ENCODE measurements at places on chromosomes 12 and 14.
A peak's percentile ranks its signal among the peaks of the same experiment; 100 is the strongest.

DNA sequence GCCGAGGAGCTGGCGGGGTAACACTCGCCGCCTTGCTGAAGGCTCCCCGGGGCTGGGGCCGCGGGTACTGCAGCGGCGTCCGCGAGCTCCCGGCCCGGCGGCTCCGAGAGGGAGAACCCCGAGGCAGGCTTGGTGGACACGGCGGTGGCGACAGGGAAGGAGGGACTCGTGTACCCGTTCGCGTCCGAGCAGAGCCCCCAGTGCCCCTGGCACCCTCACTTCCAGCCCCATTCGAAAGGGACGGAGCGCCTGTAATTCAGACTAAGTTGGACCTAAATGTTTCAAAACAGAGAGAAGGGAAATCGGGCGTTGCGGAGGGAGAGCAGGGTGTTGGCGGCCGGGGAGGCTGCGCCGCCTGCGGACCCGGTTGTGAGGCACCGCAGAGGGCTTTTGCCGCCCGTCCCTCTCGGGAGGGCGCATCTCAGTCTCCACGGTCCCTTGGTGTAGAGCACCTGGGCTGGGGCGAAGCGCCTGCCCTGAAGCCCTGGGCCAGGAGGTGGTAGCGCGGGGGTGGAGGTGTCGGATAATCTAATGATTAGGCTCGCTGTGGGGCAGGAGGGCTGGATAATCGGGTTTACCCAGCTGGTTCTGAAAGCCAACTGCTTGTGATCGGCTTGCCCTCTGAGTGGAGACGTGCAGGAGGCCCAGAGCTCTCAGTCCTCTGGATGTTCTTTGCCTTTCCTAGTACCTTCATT, 771 bp downstream of the DAAM1 start:
- peak; percentile 37 for DNase-seq

DNA sequence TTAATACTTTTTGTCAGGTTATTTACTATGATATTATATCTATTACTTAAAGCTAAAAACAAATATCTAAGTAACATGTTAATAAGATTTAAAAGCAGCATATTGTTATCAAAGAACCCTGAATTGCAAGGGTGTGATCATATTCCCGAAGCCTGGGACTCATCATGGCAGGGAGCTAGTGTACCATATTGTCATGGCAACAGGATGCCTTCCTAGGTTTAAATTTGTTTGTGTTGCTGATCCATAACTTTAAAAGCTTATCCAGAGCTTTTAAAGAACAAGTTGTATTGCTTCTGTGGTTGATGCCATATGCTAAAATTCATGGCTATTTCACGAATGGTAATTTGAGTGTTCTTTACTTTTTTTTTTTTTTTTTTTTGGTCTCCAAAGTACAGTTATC, 500.5 kb downstream of the NAV3 start:
- no peak for DNase-seq

DNA sequence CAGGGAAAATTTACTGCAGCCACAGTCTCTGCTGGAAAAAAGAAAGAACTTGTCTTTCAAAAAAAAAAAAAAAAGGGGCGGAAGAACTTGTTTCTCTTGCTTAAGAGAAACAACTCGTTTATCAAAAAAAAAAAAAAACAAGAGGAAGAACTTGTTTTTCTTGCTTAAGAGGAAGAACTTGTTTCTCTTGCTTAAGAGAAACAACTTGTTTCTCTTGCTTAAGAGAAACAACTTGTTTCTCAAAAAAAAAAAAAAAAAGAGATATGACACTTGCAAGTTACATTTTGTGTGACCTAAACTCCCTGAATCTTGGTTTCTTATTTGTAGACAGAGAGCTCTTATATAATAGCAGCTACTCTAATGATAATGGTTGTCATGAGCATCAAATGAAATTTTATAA, 44.7 kb upstream of the USP15 start:
- DNase-seq, result no peak

DNA sequence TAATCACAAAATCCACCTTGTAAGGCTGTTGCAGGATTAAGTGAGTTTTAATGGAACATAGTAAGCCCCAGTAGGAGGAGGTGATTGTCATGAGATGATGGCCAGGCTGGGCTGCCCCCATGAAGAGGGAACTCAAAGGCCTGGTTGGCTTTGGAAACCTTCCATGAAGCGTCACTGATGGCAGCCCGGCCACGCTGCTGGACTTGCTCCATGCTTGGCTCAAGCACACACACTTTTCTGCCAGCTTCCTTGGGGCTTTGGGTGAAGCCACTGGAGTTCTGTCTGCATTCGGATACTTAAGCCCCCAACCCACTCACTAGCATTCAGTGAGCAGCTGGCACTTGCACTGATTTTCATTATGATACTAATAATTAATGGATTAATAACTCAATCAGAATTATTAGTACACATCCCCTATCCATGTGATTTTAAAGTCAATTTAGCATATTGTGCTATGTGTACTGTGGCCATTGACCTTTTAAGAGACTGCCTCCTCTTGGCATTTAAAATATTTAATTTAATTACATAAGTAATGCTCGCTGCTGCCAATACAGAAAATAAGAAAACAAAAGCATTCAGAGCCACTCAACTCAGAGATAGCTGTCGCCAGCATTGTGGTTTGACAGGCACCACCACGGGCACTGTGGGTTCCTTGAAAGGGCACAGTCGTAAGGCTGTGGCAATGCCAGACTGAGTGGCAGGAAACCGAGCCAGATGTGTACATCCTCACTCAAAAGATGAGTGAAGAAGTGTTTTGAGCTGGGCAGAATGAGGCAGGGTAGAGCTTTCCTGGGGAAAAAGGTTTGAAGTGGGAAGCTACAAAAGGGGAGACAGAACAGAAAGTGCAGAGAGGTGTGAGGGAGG, 15.9 kb downstream of the KRT85 start:
- DNase-seq, result no peak

GRCh38 chr12:53212931-53213330, 5.9 kb upstream of the ITGB7 start:
- no peak for DNase-seq

DNA sequence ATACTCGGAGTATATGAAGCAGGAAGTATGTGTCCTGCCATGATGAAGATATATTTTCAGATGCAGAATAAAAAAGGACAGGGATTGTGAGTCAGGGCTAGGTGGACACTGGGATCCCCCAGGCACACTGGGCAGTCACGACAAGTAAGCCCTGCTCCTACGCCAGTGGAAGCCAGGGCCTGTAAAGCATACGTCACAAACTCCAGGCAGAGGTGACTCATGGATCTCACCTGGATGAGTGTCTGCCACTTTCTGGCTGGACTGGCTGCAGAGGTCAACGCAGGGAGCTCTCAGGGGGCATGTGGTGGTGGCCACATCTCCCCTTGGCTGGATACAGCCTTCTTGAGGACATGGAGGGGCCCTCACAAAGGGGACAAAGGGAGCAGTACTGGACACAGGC, 262.3 kb downstream of the GLT1D1 start:
- no peak for DNase-seq

DNA sequence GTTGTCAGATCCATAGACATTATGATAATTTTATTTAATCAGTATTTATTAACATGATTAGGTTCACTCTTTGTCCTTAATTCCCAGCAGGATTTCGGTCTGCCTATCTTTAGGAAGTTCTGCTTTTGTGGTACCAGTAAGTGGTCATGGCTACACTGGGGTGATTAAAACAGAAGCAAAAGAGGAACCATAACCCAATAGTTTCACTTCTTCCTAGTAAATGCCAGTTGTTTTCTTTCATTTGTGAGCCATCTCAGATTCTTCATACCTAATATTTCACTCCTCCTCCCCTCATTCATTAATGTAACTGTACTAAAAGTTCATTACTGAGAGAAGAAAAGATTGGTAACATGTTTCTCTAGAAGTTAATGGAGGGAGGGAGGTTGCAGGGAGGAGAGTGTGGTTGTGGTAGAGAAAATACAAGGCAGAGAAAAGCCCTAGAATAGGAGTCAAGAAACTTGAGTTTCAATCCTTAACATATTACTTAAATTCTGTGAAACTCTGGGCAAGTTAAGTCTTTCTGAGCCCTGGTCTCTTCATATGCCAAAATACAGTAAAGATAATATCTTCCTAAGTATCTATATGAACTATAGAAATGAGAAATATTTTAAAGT, 101.2 kb downstream of the PEBP1 start:
- no peak for DNase-seq

- no peak for DNase-seq
These were observed 193.3 kb upstream of the SYT1 start for GRCh38 chr12:78671295-78671694.

DNA sequence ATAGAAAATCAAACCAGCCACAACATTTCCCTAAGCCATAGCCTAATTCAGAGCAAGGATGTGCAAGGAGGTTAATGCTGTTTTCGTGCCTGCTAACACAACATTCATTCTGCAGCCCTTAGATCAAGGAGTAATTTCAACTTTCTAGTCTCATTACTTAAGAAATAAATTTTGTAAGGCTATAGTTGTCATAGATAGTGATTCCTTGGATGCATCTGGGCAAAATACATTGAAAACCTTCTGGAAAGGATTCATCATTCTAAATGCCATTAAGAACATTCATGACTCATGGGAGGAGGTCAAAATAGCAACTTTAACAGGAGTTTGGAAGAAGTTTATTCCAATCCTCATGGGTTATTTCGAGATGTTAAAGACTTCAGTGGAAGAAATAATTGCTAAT, 283.2 kb downstream of the RPAP3 start:
- DNase-seq, result no peak

DNA sequence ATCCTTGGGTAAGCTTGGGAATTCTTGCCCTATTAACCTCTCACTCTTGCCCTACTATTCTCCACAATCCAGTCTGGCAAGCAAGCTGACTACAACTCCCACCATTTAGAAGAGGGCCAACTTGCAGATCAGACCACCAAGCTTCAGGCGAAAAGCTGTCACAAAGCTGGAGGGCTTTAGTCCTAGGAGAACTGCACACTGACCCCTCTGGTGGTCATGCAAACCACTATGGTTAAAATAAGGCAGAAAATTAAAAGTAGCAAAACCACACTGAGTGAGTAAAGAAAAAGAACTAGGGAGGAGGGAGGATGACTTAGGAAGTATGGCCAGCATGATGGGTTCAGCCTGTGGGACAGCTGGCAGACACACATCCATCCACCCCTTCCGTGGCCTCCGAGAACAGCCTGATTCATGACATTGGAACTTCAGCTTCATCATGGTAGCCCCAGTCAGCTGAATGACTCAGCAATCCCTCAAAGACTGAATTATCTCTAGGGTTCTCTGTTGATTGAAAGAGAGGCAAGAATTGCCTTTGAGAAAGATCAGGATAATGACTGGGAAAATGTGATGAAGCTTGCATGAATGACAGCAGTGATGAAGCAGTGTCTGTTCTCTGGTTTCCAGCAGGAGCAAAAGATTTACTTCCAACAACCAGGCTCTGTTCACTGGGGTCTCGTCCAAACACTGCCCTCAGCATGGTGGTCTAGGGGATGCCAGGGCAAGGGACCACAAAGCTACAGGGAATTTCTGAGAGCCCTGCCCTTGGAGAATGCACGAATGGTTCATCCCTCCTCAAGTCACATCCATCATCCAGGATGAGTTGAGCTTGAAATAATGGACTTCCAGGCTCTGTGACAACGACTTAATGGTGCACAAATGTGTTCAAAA, 24.4 kb downstream of the PITPNM2 start:
- no peak for DNase-seq

DNA sequence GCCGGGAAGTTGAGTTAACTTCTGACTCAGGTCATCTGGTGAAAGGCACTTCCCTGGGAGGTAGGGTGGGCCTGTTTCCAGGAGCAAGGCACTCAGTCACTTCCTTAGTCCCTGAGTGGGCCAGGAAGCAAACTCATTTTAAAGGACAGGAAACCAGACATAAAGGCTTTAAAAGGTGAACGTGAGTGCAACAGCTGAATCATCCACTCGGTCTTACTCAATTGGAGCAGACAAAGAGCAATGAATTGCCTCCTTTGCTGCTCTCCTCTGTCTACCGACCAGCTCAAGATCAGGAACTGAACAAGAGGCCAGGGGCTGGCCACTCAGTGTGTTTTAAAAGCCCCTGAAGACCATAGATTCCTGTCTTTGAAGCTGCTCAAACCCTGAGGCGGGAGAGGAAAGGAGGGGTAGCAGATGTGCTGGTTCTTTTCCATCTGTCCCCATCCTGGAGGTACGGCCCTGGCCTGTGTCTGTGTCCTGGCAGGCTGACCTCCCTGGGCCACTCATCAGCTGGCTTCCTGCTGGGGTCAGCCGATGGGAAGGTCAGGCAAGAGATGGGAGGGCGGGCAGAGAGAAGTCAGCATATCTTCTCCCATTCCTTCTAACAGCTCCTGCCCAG, 148.9 kb downstream of the PPM1H start:
- DNase-seq, result peak; percentile 10

- no peak for DNase-seq
These were observed 122.3 kb downstream of the MON2 start for GRCh38 chr12:62588916-62589315.

GRCh38 chr14:70181276-70181675, 7.5 kb downstream of the SLC8A3 start:
- DNase-seq, result no peak

- no peak for DNase-seq
These were observed 51.7 kb downstream of the TSHR start for GRCh38 chr14:81007131-81007530.

DNA sequence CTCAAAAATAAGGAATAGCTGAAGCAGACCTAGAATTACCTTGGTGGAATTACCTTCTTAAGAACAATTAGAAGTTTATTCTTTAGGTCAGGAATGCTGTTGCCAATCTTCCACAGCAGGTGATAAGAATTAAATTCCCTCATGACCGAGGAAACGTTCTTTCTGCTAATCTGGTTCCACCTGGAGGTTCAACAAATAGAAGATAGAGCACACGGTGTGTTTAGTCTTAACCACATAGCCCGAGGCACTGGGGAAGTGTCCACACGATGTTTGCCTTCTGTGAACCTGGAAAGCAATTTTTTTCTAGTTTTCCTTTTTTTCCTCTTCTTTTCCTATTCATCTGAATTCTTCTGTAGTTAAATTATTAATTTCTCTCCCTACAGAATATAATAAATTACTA, 906.9 kb downstream of the NRXN3 start:
- no peak for DNase-seq

- DNase-seq, result no peak
These were observed 244.7 kb downstream of the KCNH5 start for GRCh38 chr14:62800577-62800976.

GRCh38 chr12:101485021-101485420, 9.9 kb downstream of the SPIC start:
- no peak for DNase-seq

DNA sequence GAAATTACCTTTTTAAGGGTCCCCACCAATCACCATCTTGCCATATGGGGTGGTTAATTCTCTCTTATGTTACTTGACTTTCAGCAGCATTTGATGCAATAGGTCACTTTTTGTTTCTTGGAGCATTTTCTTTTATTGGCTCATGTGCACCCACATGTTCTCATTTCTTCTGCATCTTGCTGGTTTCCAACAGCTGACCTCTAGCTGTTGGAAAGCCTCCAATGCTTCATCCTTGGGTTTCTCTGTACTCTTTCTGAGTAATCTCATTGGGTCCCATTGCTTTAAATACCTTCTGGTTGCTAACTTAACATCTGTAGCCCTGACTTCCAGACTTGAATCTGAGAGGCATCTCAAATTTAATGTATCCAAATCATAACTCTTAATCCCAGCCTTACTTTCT, 116.8 kb downstream of the CRADD start:
- no peak for DNase-seq

DNA sequence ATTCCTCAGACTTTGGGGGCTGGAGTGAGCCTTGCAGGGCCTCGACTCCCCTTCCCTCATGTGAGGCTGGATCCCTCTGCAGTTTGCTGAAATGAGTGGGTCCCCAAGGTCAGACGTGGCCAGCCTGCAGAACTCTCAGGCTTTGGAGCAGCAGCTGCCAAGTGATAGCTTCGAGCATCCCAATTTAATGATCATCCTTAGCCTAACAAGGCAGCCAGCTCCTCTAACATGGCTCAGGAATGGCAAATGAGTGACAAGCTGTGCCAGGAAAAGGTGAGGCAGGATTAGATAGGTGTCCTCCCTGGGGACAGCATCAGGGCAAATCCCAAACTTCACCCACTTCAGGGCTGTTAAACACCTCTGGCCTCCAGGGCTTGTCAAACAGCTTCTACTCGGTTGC, 130.7 kb upstream of the PWP1 start:
- no peak for DNase-seq
